ENCODE measurements at places on chromosomes 3 and 15.

DNA sequence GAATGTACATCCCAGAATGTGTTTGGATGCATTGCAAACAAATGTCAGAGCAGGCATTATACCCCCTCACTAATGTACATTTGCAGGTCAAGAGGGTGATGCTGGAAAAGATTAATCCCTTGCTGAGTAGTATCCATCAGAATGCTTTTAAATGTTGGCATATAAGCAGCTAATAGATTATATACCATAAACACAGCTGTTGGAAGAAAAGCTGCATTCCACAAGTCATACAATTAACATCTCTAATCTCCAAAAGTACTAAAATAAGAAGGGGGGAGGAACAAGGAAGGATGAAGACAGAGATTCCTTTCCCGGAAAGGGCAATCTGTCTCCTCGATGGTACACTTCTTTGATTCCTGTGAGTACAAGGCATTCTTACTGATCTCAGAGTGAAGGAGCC is 445.7 kb upstream of the CDIN1 start:
- DNase-seq = no peak

GRCh38 chr15:66167854-66168253 is 85.7 kb downstream of the MEGF11 start:
- DNase-seq = no peak

DNA sequence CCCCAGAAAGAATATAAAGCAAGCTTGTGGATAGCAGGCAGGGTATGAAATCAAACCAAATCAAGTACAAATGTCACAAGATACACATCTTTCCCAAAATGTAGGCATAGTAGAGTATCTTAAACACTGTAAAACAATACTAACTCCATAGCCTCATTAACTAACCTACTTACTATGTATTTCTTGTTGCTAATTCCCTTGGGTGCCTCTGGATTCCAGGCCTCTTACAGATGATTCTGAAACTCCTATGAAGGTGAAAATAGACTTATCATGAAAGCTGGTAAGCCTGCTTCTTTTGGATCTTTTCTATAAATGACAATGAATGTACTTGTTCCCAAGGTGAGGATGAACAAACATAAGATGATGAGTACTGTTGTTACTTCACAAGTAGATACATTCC is 93.8 kb downstream of the FRMD5 start:
- DNase-seq = no peak

- no peak for DNase-seq
Observed at GRCh38 chr3:132654721-132655120, 4.9 kb downstream of the ACAD11 start.

DNA sequence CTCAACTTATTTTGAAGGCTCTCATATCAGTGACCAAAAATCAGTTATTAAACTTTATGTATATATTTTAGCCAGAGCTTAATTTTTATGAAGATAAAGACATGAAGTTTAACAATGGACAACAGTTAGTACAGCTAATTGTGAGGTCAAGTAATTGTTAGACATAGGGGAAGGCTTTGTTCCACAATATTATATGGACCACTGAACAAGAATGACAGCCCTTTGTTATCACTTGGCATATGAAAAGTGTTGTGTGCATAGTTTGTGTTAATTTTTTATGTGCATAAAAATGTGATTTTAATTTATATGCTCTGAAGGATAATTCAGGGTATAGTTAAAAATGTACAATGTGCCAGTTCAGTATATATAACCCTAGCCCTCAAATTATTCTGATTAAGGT is 12.0 kb downstream of the DNAJC19 start:
- DNase-seq = no peak

DNA sequence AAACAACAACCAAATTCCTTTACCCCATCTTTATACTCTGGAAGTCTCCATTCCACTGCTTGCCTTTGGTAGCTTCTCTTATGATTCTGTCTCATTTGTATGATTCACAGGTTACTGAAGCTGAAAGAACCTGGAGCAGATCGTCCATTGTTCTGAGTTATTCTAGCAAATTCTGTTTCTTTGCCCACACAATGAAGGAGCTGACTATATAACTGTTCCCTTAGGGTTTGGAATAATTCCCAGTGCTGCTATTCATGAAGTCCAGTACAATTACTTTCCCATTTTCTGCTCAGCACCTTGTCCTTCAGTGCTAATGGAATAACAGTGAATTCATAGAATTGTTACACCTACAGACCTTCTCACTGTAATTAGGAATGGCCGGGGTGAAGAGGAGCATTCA is 167.8 kb downstream of the CHST2 start:
- no peak for DNase-seq

- peak; percentile 7 for DNase-seq
Observed at GRCh38 chr15:78536134-78536533, 4.1 kb upstream of the PSMA4 start.

- peak; percentile 85 for DNase-seq
Observed at GRCh38 chr15:34726406-34727100, 28.2 kb downstream of the GJD2 start.

DNA sequence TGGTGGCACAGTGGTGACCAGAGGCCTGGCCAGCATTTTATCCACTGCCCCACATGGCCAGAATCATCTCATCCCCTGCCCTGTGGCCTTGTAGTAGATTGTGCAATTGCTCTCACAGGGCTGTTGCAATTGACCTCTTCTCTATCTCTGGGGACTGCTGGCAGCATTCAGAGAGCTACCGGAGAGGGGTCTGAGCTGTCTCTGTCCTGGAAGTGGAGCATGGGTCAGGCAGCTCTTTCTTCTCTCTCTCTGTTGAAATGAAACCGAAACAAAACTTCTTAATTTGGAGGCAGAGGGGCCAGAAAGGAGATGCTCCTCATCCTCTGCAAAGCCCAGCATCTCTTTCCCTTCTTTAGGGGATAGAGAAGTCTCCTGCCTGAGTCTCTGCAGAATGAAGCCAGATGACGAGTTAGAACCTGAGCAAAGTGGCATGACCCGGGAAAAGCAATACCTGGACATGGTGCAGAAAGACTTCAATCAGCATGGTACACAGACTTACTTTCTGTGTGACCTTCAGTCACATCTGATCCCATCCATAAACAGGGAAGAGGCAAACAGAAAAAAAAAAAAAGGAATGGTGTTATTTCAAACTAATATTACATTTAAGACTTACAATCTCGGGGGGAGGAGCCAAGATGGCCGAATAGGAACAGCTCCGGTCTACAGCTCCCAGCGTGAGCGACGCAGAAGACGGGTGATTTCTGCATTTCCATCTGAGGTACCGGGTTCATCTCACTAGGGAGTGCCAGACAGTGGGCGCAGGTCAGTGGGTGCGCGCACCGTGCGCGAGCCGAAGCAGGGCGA is 144.5 kb upstream of the BCL6 start:
- DNase-seq = no peak

DNA sequence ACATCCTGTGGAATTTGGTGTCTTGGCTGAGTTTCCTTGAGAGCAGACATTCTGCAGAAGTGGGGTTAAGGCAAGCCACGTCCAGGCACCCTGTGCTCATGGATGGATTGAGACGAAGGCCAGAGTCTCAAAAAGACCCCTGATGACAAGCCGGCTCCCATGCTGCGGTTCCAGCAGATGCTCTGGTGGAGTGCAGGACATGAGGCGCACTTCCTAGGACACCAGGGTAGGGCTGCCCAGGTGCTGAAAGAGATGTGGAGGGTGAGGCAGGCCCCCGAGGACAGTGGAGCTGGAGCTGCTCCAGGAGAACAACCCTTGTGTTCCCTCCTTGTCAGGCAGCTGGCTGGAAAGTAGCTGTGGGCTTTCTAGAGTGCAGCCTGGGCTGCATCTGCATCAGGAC is 81.0 kb downstream of the ASB7 start:
- no peak for DNase-seq

DNA sequence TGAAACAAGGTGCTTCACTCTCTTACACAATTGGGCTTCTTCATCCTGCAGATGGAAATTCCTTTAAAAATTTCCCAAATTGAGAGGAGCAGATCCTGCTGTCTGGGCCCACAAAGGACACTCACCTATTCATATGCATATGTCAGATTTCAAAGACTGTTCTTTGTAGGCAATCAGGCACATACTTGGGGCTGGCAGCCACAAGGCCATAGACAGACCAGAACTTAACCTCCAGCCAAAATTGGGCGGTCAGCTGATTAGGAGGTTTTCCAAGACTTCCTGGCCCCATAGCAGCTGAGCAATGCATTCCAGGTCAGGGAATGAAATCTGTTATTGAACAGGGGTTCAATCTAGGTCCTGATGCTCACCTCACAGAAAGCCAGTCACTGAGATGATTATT is 15.0 kb upstream of the HPS3 start:
- peak; percentile 4 for DNase-seq

GRCh38 chr3:132537297-132537696 is 59.8 kb upstream of the ACKR4 start:
- no peak for DNase-seq

GRCh38 chr3:127959041-127959440 is 44.0 kb downstream of the KBTBD12 start:
- DNase-seq = peak; percentile 3

- DNase-seq = no peak
Observed at GRCh38 chr3:151230646-151231045, 27.6 kb upstream of the GPR171 start.

- no peak for DNase-seq
Observed at GRCh38 chr3:37625690-37626360, 235.9 kb upstream of the CTDSPL start.

- DNase-seq = peak; percentile 92
Observed at GRCh38 chr3:112640276-112640929, 540 bp downstream of the CCDC80 start.

- DNase-seq = no peak
Observed at GRCh38 chr15:37516621-37517020, 416.3 kb upstream of the MEIS2 start.

Data from EH (cell line).